ENCODE measurements at places on chromosomes 6 and 20.

DNA sequence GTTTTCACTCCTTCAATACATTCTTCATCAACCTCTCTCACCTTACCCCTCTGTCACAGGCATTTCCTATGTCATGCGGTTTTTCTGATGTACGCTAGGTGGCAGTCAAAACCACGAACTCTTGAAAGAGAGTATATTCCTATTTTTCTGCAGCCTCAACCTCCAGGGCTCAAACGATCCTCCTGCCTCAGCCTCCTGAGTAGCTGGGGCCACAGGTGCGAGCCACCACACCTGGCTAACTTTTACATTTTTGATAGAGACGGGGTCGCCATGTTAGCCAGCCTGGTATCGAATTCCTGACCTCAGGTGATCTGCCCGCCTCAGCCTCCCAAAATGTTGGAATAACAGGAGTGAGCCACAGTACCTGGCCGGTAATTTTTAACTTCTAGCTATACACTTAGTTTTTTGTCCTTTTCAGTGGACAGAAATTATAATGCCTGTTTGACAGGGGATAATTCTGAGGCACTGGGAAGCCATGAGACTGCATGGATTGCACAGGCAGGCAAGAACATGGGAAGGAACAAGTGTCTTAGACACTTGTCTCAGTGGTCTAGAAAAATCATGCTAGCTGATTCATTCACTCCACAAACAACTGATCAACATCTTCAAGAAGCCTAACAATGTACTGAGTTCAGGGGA lies 22.5 kb upstream of the HFE start:
- DNase-seq, result peak; percentile 71

- peak; percentile 21 for DNase-seq
Measured at GRCh38 chr20:20368418-20369249, 730 bp downstream of the INSM1 start.

GRCh38 chr6:42452171-42453030 lies 675 bp upstream of the TRERF1 start:
- peak; percentile 71 for DNase-seq

- DNase-seq, result no peak
Measured at GRCh38 chr6:55670850-55671413, 91.9 kb upstream of the HMGCLL1 start.

GRCh38 chr6:110322151-110322873 lies 35.8 kb downstream of the METTL24 start:
- no peak for DNase-seq

- DNase-seq, result no peak
Measured at GRCh38 chr20:37945091-37945547, 42.2 kb downstream of the VSTM2L start.

DNA sequence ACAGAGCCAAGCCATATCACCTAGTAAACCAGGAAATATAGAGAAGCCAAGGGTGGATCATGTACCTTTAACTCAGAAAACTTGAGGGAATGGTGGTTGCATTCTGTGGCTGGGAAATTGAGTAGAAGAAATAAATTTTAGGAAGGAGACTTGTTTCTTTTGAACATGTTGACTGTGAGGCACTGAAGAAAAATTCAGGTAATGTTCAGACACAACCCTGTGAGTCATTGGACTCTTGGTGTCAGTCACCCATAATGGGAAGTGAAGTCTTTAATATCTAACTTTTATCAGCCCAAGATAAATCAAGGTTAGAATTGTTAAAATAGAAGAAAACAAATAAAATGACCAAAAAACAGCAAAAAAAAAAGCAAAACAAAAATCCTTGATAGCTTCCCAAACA lies 98.8 kb upstream of the GRIK2 start:
- no peak for DNase-seq

DNA sequence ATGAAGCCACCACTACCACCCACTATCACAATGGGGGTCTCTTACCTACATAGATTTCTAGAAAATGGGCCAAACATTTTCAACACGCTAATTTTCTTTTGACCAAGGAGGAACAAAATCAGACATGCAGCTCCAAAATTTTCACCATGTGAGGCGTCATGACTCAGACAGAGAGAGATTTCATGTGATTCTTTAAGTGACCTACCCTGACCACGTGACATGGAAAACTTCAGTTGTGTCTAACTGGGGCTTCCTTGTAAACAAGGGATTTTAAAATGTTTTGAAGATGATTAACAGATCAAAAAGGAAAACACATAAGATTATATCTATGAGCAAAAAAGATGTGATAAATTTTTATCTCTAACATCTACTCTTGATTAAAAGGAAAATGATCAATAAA lies 199.2 kb downstream of the TBXT start:
- DNase-seq, result no peak

- no peak for DNase-seq
Measured at GRCh38 chr6:4253604-4254231, 118.3 kb upstream of the ECI2 start.

GRCh38 chr6:157374889-157375443 lies 6.0 kb upstream of the ZDHHC14 start:
- no peak for DNase-seq

DNA sequence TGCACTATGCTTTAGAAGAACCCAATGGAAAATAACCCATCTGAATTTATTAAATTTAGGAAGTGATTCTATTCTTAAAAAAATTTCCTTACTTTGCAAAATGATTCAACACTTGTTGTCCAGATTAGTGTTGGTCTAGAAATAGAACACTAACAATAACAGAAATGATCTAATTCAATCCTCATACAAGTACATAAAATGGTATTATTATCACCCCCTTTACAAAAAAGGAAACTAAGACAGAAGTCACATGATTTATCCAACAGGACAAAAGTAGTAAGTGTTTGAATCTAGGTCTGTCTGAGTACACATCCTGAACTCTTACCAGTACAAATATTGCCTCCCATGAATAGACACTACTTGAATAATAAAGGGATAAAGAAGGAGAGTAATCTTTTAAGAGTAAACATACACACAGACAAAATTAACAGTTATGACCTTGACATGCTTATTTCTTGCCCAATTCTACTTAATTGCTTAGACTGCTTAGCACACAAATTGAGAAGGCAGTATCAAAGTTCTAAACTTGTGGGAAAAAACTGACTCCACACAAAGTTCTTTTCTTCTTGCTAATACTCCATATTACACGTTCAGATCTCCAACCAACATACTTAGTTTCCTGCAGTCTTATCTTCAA lies 195.4 kb upstream of the RUNX2 start:
- no peak for DNase-seq

- peak; percentile 25 for DNase-seq
Measured at GRCh38 chr6:156988276-156989158, 211.3 kb downstream of the ARID1B start.

DNA sequence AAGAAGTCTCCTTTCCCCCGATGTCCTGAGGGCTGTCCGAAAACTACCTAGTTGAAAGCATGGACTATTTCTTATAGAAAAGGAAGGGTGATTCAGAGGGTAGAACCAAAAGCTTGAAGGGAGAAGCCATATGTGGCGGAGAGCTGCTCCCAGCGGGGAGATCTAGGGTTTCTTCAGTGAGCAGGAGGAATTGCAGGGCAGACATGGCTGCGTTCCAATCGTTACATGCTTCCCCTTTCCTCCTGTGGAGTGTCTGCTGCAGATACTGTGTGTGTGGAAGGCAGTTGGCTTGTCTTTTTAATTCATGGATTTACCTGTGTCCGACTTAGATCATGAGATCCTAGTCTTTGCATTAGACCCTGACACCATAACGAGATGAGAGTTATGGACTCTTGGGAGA lies 799.5 kb downstream of the QKI start:
- DNase-seq, result no peak

DNA sequence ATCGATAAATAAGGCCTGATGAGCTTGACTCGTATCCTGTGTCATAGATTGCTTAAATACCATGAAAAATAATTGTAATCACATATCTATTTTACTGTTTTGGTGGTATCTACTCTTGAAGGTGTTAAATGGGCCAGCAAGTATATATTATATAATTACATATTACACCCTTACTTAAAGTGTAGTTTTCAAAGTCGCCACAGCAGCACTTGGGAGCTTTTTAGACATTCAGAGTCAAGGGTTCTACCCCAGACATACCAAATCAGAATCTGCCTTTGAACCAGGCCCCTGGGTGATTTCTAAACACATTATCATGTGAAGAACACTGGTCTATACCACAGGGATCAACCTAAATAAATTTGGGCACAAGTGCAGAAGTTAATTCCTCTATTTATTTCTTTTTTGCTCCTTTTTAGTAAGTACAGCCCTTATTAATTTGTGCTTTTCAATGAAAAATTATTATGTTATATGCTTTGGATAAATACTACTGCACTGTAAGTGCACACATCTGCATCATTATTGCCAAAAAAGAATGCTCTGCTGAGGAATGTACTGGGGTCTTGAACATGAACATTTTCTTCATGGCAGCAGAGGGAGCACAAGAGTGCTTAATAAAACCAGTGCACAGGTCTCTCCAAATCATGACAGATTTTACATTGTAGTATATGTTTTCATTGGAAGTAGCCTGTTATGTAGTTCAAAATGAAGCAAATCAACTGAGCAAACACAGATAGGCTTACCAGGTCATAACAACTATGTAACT lies 3.1 kb upstream of the ATXN1 start:
- peak; percentile 31 for DNase-seq

GRCh38 chr6:45818655-45819054 lies 197.0 kb downstream of the CLIC5 start:
- DNase-seq, result no peak

DNA sequence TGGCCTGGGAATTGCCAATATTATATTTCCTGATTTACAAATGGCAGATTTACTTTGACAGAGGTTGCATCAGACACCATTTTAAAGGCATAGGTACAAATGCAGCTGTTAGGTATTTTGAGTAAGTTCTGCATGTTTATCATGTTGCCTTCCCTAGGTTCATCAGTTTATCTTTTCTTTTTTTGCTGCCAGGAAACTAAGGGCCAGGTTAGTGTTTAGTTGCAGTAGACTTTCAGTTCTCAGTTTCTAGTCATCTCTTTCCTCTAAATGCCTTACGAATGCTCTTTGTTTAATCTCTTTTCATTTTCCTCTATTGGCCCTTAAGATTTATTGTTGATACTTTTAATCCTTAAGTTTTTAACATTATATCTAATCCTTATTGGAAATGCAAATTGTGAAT lies 129.9 kb downstream of the SMAP1 start:
- peak; percentile 63 for DNase-seq

DNA sequence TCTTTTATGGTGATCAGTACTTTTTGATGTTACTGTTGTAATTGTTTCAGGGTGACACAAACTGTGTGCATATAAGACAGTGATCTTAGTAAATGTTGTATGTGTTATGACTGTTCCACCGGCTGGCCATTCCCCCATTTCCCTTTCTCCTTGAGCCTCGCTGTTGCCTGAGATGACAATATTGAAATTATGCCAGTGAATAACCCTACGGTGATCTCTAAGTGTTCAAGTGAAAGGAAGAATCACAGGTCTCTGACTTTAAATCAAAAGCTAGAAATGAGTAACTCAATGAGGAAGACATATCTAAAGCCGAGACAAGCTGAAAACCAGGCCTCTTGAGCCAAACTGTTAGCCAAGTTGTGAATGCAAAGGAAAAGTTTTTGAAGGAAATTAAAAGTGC lies 32.3 kb downstream of the TULP4 start:
- DNase-seq, result no peak

- DNase-seq, result no peak
Measured at GRCh38 chr20:53586640-53587039, 7.0 kb downstream of the ZNF217 start.

- no peak for DNase-seq
Measured at GRCh38 chr20:11796026-11796425, 121.7 kb upstream of the BTBD3 start.

DNA sequence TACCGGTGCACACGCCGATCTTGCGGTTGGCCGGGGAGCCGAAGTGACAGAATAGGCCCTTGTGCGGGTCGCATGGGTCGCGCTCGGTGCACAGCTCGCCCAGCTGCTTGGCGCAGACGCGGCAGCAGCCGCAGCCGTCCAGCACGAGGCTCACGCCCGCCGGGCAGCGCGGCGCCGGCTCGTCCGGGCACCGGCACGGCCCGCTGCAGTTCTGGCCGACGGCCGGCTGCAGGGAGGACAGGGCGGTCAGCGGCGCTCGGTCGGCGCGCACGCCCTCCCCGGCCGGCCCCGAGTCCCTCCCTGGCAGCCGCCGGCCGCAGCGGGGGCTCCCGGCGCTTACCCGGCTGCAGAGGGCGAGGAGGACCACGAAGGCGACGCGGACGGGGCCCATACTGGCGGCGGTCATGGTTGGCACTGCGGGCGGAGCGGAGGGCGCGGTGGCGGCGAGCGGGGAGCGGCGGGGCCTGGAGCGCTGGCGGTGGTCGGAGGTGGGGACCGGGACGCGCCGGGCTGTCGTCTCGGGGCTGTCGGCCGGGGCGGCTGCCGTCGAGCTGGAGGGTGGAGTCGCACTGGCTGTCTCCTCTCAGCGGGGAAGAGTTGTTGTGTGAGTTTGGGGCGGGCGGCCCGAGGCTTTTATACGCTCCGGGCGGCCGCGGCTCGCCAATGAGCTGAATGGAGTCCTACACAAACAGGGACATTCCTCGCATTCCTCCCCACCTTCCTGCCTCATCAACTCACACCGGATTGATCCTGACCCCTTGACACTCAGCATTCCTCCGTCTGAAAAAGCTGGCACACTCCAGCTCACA lies at the start of gene CCN2:
Gene CCN2, minus strand, starts transcription at position 606 of the 809 bp plus-strand sequence. Its CDS starts 200 bp downstream, at position 406.
- peak; percentile 54 for DNase-seq

- DNase-seq, result no peak
Measured at GRCh38 chr20:19964289-19965265, 52.6 kb upstream of the NAA20 start.

- DNase-seq, result no peak
Measured at GRCh38 chr6:77678048-77678447, 25.2 kb downstream of the MEI4 start.

GRCh38 chr6:137025786-137026730 lies 18.7 kb downstream of the IL20RA start:
- no peak for DNase-seq

DNA sequence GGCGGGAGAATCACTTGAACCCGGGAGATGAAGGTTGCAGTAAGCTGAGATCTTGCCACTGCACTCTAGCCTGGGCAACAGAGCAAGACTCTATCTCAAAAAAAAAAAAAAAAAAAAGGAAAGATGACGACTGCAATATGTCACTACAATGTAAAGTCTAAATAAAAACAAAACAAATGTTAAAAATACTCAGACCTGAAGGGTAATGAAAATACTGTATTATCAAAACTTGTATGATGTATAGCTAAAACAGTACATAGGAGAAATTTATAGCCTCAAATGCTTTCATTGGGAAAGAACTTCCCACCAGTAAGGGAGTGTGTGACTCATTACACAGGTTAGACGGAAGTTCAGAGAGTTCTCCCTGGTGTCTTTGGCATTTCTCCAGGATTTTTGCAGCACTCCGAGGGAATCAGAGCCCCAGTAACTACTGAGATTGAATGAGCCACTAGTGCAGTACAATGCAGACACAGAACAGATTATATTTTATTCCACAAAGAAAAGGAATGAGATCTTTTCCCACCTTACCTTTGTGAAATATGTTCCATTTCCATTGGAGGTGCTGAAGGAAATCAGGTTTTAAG lies 12.5 kb upstream of the RALGAPB start:
- DNase-seq, result no peak

GRCh38 chr6:144471986-144472385 lies 186.9 kb downstream of the UTRN start:
- no peak for DNase-seq

DNA sequence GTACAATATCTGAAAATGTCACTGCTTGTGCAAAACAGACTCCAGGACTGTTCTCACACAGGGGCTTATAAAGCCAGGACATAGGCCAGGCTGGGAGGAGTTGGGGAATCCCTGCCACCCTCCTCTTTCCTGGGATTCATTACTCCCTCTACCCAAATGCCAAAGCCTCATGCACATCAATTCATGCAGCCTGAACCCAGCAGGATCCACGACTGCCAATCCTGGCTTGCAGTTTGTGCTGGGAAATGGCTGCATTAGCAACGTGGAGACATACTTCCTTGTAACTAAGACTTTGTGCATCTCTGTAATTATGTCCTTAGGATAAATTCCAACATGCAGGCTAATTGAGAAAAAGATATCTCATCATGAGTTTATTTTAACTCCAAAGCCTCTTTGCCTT lies 143.8 kb downstream of the SYCP2 start:
- no peak for DNase-seq
